ENCODE measurements at places on chromosomes 16 and 17.

DNA sequence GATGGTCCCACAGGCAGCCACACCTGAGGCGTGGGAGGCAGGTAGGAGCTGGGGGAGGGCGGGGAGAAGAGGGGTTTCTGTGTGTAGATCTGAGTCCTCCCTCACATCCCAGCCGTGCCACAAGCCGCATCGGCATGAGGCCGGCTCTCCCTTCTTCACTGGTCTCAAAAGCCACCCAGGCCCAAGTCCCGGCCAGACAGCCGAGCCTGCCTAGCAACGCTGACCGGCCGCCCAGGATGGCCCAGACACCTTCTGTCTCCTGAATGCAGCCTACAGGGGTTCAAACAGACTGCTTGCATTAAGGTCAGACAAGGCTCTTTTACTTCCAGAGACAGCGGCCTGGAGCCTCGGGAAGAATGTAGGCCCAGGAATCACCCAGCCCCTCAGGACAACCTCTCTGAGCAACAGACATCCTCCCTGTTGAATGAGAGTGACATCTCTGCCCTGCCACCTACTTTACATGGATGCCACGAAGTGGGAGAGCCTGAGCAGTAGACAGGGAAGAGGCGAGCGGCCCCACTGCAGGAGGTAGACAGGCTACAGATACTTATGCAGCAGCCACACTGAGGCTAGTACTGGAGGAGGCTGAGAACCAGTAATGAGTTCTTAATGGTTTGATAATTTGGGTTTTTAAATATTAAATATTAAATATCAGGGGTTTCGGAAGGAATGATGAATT is 69.6 kb downstream of the N4BP1 start:
- DNase-seq: no peak

DNA sequence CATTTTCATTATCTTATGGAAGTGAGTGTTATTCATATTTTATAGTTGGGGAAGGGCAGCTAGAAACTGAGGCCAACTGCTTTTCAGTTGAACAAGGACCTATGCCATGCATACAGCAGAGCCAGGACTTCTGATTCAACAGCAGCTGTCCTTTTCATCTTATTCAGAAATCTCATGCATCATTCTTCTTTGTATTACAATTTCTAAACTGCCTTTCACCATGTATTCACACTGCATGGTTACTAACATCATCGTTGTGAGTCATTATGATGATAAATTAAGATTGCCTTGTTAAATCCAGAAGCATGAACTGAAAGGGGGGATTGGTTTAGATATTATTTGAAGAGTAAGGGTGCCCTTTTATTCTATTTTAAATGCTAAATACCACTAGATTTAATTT is 1470.1 kb upstream of the GOT2 start:
- DNase-seq: no peak

- DNase-seq: no peak
Observed at GRCh38 chr16:74186561-74186971, 110.0 kb upstream of the PSMD7 start.

GRCh38 chr16:75189638-75190245 is 17.2 kb downstream of the CTRB2 start:
- DNase-seq: no peak

- DNase-seq: no peak
Observed at GRCh38 chr16:82995286-82995923, 368.6 kb downstream of the CDH13 start.

DNA sequence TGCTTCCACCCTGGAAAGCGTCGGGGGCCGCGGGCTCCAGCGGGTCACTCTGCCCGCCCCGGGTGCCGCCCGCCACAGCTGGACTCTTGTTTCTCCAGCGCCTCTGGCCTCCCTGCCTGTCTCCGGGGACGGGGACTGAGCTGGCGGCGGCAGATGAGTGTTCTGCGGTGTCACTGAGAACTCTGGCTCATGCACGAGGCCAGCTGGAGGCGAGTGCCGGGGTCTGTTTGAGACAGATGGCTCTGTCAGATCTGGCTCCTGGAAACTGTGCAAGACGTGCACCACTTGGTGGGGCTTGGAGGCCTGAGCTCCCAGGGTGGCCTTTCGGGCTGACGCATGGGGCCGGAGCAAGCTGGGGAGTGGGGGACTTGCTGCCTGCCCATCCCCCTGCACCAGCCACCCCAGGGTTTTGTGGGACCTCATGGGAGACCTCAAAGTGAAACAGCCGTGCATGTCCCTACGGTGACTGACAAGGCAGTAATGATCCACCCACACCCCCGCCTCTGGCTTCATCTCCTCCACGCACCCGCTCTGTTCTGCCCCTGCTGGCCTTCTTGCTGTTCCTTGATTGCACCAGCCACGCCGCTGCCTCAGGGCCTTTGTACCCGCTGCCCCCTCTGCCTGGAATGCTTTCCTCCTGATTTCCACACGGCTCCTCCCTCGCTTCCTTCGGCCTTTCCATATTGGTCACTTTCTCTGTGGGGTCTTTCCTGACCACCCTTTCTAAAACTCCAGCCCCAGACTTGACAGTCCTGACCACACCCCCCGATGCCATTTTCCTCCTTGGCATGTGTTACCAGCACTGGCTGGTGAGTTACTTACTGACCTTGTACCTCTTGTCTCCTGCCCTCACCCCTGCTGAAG is 174.9 kb upstream of the CIBAR2 start:
- DNase-seq: no peak

- no peak for DNase-seq
Observed at GRCh38 chr17:57270801-57271245, 14.5 kb downstream of the MSI2 start.

GRCh38 chr17:6779411-6779810 is 3.4 kb downstream of the FBXO39 start:
- DNase-seq: no peak

- DNase-seq: peak; percentile 83
Observed at GRCh38 chr17:81119223-81120148, 45.8 kb upstream of the PVALEF start.

- no peak for DNase-seq
Observed at GRCh38 chr17:73560661-73561060, 83.6 kb downstream of the SDK2 start.

DNA sequence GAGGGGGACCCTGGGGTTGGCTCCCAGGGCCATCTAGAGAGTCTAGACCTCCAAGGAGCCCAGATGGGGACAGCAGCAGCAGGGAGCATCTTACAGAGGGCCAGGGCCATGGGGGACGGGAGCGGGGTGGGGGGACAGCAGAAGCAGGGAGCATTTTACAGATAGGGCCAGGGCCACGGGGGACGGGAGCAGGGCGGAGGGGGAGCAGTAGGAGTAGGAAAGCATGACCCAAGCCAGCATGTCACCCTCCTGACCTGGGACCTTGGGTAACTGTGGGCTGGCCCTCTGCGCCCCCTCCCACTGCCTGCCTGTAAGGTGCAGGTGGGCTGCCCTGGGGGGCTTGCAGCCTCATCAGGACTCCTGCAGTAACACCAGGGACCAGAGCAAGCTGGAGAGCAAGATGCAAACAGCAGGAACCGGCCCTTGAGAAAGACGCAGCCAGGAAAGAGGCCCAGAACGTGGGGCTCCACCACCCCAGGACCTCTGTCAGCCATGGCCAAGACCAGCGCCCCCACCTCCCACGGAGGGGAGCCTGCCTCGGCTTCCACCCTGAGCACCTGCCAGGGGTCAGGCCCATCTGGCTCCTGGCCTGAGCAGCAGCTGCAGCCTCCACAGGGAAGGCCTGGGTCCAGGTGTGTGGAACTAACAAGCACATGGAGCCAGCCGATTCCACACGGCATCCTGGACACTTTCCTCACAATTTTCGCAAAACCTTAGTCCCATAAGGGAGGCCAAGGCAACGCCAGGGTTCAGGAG is 2.4 kb downstream of the ZNF598 start:
- DNase-seq: no peak

DNA sequence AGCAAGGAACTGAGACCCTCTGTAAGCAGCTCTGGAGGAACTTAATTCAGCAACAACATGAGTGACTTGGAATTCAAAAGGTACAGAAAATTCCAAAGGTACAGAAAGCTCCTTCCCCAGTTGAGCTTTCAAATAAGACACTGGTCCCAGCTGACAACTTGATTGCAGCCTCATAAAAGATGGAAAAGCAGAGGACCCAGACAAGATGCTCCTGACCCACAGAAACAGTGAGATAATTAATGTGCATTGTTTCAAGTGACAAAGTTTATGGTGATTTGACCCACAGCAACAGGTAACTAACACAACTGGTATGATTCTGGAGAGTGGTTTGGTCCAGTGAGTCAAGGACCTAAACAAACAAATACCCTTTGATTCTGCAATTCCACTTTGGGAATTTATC is 15.2 kb upstream of the TMEM114 start:
- no peak for DNase-seq

DNA sequence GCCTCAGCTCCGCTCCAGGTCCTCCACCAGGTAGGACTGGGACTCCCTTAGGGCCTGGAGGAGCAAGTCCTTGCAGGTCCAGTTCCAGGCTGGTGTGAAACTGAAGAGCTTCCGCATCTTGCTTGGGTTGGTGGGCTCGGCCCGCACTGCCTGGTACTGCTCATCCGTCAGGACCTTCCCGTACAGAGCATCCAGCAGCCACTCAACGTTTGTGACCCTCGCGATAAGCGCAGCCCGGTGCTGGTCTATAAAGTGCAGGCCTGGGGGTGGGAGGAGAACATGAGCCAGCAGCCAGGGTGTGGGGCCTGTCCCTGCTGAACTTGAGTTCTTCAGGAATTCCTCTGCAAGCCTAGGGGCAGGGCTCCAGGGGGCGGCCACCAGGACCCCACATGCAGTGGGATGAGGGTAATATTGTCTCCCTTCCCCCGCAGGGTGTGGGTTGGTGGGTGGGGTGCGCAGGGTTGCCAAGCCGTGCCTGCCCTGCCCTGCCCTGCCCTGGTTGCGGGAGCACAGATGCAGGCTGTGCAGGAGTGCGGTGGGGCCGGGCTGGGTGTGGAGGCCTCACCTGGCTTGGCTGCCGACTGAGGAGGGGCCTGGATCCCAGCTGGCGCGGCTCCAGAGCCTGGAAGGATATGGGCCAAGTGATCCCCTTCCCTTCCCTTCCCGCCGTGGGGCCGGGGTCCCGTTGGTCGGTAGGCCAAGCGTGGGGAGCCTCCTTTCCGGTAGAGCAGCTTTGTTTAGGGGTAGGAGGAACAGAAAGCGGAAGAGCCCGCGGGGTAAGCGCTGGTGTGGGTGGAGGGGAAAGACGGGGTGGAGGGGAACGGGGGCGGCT is 762 bp downstream of the PYCARD start:
- no peak for DNase-seq

DNA sequence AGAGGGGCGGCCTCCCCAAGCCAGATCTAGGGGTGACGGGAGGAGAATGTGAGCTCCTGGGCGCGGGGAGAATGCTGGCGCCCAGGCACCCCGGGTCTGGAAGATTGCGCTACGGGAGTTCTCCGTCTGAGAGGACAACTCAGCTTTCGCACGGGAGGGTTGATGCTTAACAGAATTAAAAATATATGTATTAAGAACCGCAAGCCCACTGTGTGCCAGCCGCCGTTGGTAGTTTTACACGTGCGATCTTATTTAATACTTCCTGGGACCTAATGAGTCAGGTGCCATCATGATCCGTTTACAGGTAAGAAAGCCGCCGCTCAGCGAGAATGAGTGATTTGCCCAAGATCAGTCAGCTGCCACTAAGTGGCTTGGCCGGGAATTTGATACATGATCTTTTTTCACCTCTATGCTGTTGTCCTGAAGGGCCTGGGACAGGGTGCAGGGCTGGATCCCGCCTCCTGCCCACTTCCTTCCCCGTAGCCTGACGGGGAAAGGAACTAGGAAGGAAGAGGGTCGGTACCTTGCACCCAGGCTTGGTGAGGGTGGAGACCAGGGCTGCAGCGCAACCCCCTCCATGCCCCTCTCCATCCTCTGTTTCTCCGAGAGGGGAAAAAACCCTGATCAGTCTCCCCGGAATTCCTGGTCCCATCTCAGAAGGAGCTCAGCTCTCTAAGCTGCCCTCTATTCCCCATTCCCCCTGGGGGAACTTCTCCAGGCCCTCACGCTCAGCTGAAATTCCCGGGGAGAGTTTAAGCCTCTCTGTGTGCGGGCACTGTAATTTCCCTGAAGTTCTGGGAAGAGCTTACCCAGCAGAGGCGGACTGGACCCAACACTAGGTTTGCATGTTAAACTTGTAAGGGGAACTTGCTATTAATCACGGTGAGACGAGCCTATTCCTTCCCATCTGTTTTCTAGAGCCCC is 983 bp downstream of the VAT1L start:
- DNase-seq: no peak

- DNase-seq: no peak
Observed at GRCh38 chr16:12516621-12517309, 286.9 kb downstream of the CPPED1 start.

- DNase-seq: no peak
Observed at GRCh38 chr16:23026784-23027362, 122.4 kb downstream of the USP31 start.

DNA sequence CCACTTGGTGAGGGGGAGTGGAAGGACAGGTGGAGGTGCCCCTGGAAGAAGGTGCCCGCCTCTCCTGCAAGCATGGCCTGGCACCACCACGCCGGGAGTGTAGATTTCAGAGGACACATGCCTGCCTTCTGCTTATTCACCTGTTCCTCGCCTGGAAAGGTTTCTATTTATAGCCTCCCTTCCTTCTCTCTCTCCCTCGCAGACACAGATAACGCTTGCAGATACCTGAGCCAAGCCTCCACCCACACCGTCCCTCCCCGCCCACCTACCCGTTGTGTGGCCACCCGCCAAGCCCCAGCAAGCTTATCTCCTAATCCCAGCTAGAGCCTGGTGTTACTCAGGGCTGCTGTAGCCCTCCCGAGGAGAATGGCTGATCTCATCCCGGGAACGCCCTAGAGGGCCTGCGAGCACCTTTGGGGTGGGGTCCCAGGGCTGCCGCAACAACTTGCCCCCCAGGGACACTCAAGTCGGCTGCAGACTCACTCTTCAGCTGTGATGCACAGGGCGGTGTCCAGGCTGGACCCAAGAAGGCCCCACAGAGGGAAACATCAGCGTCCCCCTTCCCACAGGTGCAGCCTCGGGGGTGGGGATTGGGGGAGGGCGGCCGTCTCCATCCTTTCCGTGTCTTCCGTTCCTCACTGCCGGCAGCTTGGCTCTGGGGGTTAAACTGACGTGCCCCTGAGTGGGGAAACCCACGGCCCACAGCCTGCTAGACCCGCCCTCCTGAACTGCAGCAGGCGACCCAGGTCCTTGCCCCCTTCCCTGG is 1.9 kb upstream of the SNAI3 start:
- DNase-seq: no peak

All from stimulated activated CD4-positive, alpha-beta T cell treated with anti-CD3 and anti-CD28 coated beads, Interleukin-12 subunit alpha, Interleukin-12 subunit beta, amount 100 ng/mL, for 48 hours (primary cell).